ENCODE measurements at places on chromosomes 2 and 18.

- no peak for DNase-seq
Measured at GRCh38 chr2:177619461-177619860, 226.9 kb downstream of the AGPS start.

GRCh38 chr2:174675615-174676014 is 78.0 kb upstream of the WIPF1 start:
- DNase-seq, result no peak

DNA sequence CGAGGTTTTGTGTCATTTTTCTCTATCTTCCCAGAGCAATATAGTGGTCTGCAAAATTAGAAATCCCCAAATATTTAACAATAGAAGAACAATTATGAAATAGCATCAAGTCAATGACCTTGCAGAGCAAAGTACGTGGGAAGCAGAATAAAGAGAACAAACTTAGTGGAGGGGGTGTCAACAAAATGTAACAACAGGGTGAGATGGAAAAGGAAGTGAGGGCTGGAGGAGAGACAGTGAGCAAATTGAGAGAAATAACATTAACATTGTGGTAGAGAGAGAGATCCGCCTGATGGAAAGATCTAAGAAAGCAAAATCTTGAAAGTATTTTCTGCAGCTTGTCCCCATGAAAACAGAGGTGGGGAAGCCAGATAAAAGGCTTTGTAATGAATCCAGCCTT is 23.4 kb downstream of the ARHGAP15 start:
- DNase-seq, result no peak

DNA sequence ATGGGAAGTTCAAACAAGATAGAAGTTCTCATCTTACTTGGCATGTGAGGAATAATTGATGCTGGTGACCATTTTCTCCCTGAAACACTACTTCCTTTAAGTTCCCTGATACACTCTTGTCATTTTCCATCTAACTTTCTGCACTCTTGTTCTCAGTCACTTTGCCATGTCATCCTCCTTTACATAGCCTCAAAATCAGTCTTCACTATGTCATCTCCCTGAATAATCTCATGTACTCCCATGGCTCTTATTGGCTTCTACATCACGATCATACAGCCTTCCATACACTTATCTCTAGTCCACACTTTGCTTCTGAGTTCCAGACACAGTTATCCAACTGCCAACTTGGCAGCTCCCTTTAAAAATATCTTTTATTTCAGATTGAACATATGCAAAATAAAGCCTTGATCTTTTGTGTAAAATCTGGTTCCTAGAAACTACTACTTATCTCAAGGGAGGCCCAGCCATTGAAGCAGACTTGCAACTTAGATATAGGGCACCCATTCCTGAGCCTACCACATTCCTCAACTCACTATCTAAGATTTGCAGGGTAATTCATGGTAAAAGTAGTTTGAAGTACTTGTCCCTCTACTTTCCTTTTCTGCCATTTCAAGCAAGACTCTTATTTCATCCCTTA is 1070.2 kb upstream of the NXPH2 start:
- DNase-seq, result no peak

DNA sequence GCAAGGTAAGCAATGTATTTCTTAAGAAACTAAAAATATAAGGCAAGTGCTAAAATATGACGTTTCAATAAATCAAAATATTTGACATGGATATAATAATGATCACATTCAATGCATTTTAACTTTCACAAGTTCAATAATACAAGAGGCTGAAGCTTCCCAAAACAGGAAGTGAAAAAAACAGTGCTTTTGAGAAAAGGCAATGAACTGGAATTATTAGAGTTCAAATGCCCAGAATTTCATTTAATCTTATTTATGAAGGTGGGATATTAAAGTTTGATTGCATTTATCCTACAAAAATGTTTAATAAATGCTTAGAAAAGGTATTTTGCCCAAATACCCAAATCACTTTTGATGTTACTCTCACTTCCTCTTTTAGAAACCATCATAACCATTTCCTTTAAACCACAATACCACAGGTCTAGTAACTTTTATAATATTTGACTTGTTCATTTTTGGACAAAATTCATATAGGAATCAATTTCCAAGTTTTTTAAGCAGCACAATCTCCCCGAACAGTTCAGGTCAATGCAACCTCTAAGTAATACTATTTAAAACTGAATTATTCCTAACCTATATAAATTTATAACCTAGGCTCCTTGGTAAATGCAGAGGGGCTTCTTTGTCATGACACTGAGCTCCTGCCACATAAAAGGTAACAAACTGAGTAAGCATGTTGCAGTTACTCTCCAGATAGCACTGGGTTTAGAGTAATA is 2.1 kb downstream of the NCKAP1 start:
- no peak for DNase-seq

DNA sequence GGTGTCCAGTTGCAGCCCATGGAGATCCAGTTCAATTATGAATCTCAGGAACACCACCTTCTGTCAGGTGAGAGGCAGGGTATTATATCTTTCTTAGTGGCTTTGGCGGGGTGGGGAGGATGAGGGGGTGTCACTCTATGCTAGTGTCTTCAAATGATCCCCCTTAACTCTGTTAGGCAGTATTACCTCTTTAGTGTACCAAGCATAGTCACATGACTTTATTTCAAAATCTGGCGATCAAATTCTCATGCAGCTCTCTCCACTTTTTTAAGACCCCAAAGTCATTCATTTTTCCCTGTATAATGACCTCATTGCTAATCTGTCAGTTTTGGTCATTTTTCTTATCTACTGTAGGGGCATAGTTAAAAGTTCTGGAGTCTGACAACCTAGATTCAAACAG is 1.1 kb upstream of the ZSCAN30 start:
- DNase-seq, result no peak

DNA sequence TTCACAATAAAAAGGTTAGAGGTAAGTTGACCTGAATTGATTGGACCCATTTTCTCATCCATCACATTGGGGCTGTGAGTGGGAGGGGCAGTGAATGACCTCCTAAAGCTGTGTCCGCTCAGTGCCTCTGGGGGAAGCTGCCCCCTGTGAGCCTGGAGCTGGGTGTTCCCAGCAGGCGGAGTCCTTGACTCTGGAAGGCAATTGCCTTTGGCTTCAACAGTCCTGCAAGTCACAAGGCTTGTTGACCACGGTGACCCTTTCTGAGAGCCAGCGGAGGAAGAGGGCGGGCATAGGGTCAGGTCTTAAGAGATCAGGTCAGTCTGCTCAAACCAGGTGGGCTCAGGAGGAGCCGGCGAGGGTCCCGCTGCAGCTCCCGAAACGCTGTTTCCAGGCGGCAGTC is 1.1 kb upstream of the CIDEA start:
- DNase-seq, result no peak

Measured in fibroblast of villous mesenchyme (primary cell).